ENCODE measurements at places on chromosomes 12 and 14.
A peak's percentile ranks its signal among the peaks of the same experiment; 100 is the strongest.

DNA sequence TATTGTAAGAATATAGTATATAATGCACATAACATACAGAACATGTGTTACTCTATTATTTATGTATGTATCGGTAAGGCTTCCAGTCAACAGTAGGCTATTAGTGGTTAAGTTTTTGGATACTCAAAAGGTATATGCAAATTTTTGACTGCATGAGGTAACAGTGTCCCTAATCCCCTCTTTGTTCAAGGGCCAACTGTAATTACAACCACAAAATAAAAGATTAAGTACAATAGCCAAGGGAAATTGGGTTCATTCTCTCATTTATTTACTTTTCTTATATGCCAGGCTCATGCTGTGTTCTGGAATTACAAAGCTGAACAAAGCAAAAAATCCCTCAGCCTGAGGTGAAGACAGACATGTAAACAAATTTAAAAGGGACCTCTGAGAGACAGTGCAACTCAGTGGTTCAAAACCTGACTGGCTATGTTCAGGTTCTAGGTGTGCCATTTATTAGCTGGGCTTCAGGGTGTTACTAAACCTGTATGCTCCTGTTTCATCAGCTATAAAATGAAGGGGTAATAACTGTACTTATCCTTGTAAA, 43.4 kb upstream of the TSPAN8 start:
- DNase-seq: no peak

DNA sequence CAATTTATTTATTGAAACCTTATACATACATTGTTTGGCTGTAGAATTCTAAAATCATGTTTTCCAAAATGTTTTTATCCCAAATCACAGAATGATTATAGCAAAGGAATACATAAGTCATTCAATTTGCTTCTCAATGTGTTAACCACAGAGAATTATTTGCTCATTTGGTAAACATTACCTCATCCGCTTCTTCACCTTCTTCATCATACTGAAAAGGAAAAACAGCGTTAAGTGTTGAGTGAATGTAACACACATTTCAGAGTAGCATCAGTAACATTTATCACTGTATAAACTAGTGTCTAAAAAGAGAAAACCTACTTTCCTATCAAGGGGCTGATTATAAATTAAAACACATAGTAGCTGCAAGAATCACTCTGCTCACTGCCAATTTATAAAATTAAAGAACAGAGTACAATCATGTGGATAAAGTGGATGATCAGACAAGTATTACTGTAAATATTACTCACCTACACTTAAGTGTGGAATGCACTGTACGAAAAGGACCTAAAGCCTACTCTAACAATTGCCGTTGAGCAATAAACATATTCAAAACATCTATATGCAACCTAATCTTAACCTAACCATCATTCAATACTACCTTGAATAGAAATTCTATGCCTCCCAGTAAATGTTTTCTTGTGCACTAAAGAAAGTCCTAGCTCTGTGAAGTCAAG, 18.1 kb upstream of the PHLDA1 start:
- no peak for DNase-seq

DNA sequence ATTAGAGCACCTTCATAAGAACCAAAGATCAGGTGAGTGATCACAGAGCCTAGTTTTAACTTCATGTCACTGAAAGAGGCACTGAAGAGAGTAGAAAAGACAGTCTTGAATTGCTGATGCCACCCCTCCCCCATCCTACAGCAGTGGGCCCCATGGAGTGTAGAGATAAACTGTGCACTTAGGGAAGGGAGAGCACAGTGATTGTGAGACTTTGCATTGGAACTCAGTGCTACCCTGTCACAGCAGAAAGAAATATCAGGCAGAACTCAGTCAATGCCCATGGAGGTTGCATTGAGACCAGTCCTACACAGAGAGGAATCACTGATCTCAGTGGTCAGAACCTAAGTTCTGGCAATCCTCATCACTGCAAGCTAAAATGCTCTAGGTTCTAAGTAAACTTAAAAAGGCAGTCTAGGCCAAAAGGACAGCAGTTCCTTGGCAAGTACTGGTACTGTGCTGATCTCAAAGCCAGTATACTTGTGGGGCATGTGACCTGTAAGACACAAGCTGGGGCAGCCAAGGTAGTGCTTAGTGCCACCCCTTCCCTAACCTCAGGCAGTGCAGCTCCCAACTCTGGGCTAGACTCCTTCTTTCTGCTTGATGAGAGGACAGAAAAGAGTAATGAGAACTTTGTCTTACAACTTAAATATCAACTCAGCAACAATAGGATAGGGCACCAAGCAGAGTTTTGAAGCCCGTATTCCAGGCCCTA, 94.1 kb downstream of the FSCB start:
- DNase-seq: no peak

GRCh38 chr14:99871771-99872170, 78.6 kb downstream of the EML1 start:
- DNase-seq: no peak

- DNase-seq: no peak
Measured at GRCh38 chr12:67517181-67517887, 131.2 kb upstream of the DYRK2 start.

DNA sequence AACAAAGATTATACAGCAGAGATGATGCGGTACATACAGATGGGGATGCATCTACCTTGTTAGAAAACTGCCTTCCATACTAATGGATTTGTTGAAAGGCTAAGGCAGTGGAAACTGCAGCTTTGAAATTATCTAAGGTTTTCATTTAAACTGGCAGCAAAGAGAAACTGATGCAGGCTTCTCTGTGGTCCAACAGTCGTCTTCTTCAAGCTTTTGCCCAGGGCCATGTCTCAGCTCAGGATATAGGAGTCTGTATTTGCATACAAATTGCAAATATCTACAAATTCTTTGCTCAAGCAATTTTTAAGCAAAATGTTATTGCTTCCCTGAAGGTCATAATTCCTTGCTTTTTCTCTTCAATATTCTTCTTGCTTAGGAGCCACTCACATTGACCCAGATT, 33.7 kb downstream of the ERH start:
- no peak for DNase-seq

- DNase-seq: no peak
Measured at GRCh38 chr14:101834397-101834796, 72.9 kb downstream of the PPP2R5C start.

GRCh38 chr14:96663076-96663475, 134.1 kb upstream of the VRK1 start:
- DNase-seq: no peak

DNA sequence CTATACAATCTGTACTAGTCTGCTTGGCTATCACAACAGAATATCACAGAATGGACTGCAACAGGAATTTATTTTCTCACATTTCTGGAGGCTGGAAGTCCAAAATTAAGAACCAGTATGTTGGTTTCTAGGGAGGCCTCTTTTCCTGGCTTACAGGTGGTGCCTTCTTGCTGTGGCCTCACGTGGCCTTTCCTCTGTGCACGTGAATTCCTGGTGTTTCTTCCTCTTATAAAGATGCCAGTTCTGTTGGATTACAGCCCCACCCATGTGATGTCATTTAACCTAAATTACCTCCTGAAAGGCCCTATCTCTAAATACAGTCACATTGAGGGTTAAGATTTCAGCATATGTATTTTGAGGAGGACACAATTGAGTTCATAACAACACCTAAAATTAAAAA, 32.1 kb upstream of the C2CD5 start:
- no peak for DNase-seq

- no peak for DNase-seq
Measured at GRCh38 chr12:78555802-78556201, 308.8 kb upstream of the SYT1 start.

DNA sequence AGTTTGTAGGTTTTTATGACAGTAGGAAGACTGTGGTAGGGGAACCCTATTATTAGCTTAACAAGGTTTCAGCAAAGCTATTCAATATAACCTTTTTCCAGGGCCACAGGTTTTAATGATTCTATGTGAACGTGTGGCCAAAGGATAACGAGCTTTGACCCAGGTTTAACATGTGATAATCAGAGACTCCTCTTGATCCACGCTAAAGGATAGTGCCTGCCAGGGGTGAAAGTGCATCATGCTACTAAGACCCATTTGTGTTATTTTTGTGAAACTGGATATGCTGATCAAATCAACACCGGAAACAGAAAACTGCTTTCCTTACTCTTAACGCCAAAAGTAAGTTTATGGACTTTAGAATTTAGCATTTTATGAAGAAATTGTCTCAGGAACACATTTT, 909 bp upstream of the TAOK3 start:
- DNase-seq: no peak

- DNase-seq: no peak
Measured at GRCh38 chr14:71956920-71957563, 24.8 kb downstream of the RGS6 start.

- DNase-seq: no peak
Measured at GRCh38 chr12:62725781-62726180, 209.2 kb downstream of the PPM1H start.

GRCh38 chr14:84783511-84783910, 746.4 kb upstream of the FLRT2 start:
- DNase-seq: no peak

- DNase-seq: no peak
Measured at GRCh38 chr14:24925771-24926374, 124.1 kb downstream of the STXBP6 start.

DNA sequence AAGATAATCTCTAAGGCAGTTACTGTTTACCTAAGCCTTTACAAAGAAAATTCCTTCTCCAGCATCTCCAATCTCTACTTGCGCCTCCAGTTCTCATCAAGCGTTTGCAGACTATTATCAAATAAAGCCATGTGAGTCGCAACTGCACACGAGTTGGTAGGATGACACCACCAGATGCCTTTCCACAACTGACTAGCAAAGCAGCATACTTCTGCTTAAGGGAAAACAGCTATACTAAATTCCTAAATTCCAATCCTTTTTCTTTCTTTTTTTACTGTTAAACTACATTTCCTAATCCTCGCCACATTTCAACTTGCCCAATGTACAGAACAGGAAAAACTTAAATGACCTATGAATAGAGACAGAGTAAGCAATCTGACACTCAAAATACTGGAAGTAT, 166.7 kb downstream of the ITPR2 start:
- DNase-seq: no peak

GRCh38 chr14:51674294-51675002, 22.7 kb downstream of the FRMD6 start:
- DNase-seq: no peak

DNA sequence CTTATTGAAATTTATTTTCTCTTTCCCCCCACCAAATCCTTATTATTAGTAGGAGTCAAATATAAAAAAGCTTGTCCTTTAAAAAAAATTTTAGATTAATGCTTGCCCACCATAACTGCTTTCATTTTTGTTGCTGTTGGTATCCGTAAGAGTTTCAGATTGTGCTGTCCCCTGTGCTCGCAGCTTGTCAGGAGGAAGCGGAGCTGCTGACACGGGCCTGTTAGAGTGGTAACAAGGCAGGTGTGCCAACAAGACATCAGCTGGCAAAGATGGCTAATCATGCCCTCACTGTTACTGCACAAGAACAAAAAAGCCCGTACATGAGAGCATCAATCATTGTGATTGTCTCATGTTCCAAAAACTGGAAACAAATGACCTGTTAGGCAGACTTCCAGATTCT, 148.4 kb downstream of the ALG10B start:
- DNase-seq: no peak

- DNase-seq: no peak
Measured at GRCh38 chr14:79036441-79036840, 866.3 kb downstream of the NRXN3 start.

DNA sequence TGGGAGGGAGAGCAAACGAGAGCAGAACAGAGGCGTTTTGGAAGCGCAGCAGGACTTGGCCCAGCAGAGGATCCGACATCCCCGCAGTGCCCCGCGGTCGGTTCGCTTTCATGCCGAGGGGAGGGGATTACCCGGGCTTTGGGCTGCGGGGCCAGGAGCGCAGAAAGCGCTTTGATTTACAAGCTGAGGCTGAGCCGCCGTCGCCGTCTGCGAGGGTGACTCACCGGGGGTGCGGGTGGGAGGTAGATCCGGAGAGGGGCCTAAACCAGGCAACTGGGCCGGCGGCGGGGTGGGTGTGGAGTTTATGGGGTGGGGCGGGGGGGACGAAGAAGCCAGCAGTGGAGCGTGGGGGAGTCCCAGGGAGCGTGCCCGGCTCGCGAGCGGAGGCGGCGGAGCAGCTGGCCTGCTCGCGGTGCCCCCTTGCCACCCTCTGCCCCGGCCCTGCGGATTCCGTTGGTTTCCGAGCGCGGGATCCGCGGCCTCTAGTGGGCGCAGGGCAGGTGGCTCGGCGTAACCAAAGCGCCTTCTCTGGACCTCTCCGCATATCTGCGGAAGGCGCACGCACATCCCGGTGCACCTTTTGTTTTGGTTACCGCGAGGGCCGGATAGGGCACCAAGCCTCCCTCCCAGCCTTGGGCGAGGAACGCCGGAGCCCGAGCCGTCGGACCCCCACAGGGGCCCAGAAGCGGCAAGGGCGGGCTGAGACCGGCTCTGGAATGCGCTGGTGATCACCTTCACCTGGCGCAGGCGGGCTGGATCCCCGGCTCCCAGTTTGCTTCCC, 2.6 kb downstream of the SIX4 start:
- DNase-seq: peak; percentile 30

DNA sequence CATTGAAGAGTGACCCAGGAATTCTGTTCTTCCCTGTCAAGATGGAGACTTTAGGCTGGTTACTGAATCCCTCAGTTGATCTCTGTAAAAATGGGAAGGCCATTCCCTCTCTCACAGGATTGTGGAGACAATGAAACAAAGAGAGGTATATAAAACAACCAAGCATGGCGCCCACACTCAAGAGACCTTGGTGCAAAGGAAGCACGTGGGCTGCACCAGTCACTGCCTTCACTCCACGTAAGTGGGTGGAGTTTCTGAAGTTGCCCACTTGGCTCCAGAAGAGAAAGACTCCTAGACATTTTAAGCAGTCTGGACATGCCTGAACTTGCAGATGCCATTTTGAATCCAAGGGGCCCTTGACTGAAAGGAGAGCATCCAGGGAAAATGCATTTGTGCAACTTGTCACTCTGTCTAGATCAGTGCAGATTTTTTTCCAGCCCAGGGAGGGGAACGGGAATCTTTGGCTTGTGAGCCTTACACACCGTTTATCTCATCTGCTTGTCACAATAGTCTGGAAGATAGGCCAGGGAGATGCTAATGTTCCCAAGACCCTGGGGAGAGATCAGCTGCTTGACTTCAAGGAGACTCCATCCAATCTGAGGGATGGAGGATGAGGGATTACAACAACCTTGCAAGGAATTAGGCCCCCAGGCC, 96.9 kb upstream of the TBX3 start:
- DNase-seq: no peak

- DNase-seq: no peak
Measured at GRCh38 chr14:71289536-71289935, 382.3 kb downstream of the PCNX1 start.
